ENCODE measurements at places on chromosomes 16 and 17.

GRCh38 chr16:85029408-85029784 is 1.8 kb downstream of the KIAA0513 start:
- DNase-seq: no peak

GRCh38 chr17:66210208-66210574 is 18.3 kb upstream of the CEP112 start:
- no peak for DNase-seq

GRCh38 chr17:55162556-55162946 is 102.2 kb upstream of the HLF start:
- DNase-seq: no peak

GRCh38 chr17:21124086-21124485 is 2.7 kb upstream of the DHRS7B start:
- DNase-seq: no peak

DNA sequence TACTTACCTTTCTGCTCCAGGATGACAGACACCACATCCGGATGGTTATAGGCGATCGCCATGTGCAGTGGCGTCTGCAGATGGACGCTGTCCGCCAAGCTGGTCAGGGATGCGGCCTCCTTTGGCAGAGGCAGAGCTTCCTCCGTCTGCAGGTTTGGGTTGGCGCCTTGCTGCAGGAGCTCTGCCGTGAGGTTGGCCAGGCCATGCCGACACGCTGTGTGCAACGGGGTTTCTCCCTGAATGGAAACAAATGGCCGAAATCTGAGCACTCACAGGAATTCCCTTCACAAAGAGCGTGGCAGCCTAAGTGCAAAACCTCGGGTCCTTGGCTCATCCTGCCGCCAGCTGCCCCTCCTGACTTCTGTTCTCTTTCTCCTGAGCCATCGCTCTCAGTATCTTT is 41.8 kb downstream of the CYB5D2 start:
- no peak for DNase-seq

DNA sequence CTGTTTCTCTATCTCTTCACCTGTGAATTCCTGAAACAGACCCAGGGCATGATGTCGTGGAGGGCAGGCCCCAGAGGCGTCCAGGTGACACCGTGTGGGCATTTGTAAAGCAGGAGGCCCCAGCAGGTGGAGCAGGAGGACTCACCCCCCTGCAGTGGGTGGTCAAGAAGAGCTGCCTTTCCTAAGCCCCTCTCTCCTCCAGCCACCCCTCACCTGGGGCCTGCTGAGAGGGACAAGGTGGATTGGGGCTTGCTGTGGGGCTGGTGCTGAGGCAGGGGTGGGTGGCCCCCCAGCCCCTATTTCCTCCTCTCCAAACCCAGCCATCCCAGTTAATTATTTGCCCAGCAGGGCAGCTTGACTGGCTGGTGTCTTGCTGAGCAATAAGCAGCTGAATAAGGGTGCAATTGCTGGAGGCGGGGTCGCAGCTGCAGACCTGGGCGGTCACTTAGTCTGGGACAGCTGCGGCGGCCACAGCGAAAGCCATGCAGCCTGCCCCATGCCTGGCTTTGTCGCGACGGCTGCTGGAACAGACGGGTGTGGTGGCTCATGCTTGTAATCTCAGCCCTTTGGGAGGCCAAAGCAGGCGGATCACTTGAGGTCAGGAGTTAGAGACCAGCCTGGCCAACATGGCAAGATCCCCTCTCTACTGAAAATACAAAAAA is 56.4 kb downstream of the JPH3 start:
- no peak for DNase-seq

GRCh38 chr17:17082878-17083277 is 40.6 kb downstream of the MPRIP start:
- no peak for DNase-seq

DNA sequence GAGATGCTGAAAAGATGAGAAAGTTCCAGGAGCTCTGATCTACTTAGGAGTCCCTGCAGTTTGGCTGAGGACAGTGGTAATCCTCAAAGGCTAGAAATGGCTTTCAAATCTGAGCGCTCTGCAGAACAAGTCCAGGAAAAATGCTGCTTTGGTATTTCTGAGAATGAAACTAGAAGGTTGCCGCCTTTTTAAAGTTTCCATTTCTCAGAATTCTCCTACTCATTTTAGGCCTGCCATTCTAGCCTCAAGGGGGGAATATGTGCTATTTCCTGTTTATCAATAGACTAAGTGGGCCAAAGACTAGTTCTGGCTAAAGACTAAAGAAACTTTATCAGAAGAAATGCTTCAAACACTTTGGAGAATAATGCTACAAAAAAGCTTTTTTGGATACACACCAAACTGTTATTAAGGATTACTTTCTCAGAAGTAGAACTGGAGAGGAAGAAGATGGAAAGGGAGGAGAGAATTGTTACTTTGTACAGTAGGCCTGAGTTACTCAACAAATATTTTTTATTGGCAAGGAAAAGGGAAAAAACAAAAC is at the start of gene SLFN12L:
TSS of gene SLFN12L (minus strand) at position 78 of the 541 bp plus-strand sequence. CDS start 15,314 bp downstream, outside the sequence.
- DNase-seq: no peak

GRCh38 chr16:22673421-22673831 is 140.5 kb upstream of the HS3ST2 start:
- DNase-seq: no peak

GRCh38 chr17:58052945-58053715 is 30.1 kb upstream of the DYNLL2 start:
- DNase-seq: no peak

GRCh38 chr17:70636517-70637133 is 467.3 kb downstream of the KCNJ2 start:
- peak; percentile 20 for DNase-seq

- DNase-seq: no peak
Observed at GRCh38 chr16:20673882-20674683, 23.4 kb downstream of the ACSM1 start.

GRCh38 chr17:4160294-4160859 is 17.4 kb downstream of the CYB5D2 start:
- DNase-seq: no peak

GRCh38 chr16:85010446-85010930 is 847 bp downstream of the ZDHHC7 start:
- no peak for DNase-seq

GRCh38 chr17:39045948-39046679 is 78.9 kb upstream of the FBXO47 start:
- DNase-seq: no peak

DNA sequence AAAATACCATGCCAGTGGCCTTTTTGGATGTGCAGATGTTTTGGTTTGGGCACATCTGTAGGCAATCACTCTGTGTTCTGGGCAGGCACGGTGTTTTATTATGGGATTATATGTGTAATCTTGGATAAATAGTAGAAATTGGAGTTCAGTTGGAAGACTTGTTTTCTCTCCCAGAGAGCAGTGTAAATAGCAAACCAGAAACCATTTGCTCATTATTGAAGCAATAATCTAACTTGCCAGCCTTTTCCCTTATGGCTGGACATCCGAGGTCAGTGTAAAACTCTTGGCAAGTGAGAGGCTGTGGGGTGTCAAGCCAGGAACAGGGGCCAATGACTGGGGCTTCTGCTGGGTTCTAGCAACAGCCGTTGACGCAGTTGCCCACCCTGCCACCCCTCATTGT is 69.9 kb downstream of the IRX3 start:
- no peak for DNase-seq

- no peak for DNase-seq
Observed at GRCh38 chr17:15496735-15497670, 29.6 kb upstream of the CDRT4 start.

- no peak for DNase-seq
Observed at GRCh38 chr16:77555126-77555525, 120.3 kb upstream of the ADAMTS18 start.

DNA sequence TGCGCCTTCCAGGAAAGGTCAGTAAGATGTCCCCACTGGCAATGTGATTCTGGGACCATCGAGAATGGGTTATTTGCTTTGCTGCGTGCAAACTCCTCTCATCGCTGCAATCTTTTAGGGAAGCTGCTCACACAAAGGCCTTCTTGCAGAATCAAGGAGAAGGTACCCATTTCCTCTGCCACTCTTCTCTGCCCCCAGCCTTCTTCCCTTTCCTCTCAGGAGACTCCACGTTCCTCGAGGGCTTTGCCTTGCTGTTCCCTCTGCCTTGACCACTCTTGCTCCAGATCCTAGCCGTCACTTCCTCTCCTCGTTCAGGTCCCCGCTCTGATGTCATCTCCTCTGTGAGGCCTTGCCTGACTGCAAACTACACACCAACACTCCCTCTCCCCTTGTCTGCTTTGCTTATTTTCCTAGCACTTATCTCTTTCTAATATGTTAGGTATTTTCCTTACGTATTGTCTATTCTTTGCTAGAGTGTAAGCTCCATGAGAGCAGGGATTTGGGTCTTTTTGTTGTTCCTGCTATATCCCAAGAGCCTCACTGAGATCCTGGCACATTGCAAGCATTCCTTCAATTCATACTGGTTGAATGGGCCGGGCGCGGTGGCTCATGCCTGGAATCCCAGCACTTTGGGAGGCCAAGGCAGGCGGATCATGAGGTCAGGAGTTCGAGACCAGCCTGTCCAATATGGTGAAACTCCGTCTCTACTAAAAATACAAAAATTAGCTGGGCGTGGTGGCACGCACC is 5.3 kb upstream of the CRK start:
- DNase-seq: no peak

DNA sequence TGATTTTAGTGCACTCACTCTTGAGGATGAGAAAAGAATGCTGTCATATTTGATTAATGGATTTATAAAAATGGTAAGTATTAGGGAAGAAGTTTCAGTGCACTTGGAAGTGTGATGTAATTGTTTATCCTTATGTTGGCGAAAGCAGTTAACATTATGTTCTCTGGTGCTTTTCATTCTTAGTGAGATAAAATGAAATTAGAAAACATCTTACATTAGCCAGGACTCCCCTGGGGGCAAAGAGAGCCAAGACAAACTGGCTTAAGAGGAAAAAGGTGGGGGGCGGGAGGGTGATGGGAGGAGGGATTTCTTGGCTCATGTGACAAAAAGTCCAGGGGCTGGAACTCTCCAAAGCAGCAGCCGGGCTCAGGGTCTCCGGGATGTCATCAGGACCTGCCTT is 73.2 kb downstream of the KNOP1 start:
- no peak for DNase-seq

- no peak for DNase-seq
Observed at GRCh38 chr16:4868026-4868425, 20.7 kb downstream of the UBN1 start.

DNA sequence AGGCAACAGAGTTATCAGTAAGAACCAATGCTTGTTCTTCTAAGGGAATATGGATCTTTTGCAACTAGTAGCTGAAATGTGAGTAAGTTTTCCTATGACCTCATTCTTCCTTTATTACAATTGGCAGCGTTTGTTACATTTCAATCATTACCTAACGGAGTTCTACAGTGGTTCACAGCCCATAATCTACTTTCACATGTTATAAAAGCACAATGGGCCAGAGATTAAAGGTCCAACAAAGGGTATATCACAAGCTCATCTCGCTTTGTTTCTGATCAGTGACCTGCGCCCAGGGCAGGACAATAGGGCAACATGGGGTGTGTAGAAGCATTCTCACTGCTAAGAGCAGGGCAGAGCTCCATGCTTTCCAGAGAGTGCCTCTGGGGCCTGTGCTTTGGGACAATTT is 279.9 kb upstream of the DYNLRB2 start:
- DNase-seq: no peak

DNA sequence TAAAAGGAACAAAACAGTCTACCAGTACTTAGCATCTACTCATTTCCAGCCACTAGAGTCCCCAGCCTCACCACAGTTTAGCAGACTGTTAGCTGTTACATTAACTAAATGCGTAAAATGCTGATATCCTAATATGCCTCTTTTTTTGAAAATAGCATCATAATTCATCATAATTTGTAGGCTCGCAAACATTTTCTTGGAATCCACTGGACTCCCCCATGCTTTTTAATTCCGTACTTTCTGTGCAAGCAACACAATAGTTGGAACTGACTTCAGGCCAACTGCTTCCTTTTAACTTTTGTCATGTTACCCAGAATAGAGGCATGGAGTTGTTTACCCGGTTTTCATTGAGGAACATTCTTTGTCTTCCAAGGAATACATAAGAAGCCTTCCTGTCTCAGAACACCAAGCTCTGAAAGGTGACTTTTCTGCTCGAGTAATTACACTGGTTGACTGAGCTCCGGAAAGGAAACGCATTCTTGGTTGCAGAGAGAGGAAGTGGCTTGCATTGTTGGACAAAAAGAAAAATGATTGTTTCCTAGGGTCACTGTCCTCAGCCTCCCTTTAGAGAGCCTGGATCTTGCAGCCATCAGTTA is 30.9 kb upstream of the SEC14L1 start:
- no peak for DNase-seq

Measured in NCI-H2081 treated with DMSO at 0.1 percent for 48 hours (cell line).